ENCODE measurements at places on chromosomes 1 and 21. TPM values are rescaled to one million over a fixed set of nuclear protein-coding genes. Genes with fewer than 3 reads are reported as not detected.

GRCh38 chr1:158809862-158810261, 21.3 kb upstream of the MNDA start:
- no peak for DNase-seq
- peaks cover 9% of the 10 kb centered on the region for H3K27me3 ChIP-seq
- H3K4me3 ChIP-seq, result no peak overlapping the region
- H3K36me3 ChIP-seq, result no peaks in the 10 kb centered on the region

GRCh38 chr1:36728846-36729245, 246.1 kb upstream of the CSF3R start:
- H3K27me3 ChIP-seq, result peaks cover 14% of the 10 kb centered on the region
- no peak for DNase-seq
- H3K4me3 ChIP-seq, result no peak overlapping the region
- peaks cover 5% of the 10 kb centered on the region for H3K4me1 ChIP-seq
- no peaks in the 10 kb centered on the region for H3K36me3 ChIP-seq

GRCh38 chr1:81233591-81233990, 567.1 kb upstream of the ADGRL2 start:
- no peak for DNase-seq
- H3K4me3 ChIP-seq, result no peak overlapping the region
- H3K27me3 ChIP-seq, result no peaks in the 10 kb centered on the region
- no peaks in the 10 kb centered on the region for H3K36me3 ChIP-seq
- no peak overlapping the region for H3K27ac ChIP-seq

- no peak for DNase-seq
- H3K4me1 ChIP-seq, result peaks cover 58% of the 10 kb centered on the region
- no peak overlapping the region for H3K4me3 ChIP-seq
- H3K27ac ChIP-seq, result peak overlapping the region; percentile 98
- no peaks in the 10 kb centered on the region for H3K27me3 ChIP-seq
Observed at GRCh38 chr1:53411541-53412152, 47.6 kb upstream of the DMRTB1 start.

DNA sequence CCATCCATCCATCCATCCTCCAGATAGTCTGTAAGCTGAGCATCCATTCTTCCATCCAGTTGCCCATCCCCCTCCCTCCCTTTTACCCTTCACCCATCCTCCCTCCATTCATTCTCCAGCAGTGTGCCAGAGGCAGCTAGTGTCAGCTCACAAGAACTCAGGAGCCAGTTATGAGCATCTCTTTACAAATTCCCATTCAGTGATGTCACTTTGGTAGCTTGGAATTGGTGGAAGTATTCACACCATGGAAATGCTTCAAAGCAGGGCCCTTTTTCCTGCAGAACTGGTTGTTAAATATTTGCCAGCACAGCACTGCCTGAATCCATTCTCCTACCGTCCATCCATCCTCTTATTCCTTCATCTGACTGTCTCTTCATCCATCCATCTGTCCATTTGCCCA, 72.5 kb downstream of the ARHGEF10L start:
- no peak overlapping the region for H3K27ac ChIP-seq
- no peaks in the 10 kb centered on the region for H3K27me3 ChIP-seq
- no peaks in the 10 kb centered on the region for H3K36me3 ChIP-seq
- no peak overlapping the region for H3K4me3 ChIP-seq
- no peak for DNase-seq

- no peak overlapping the region for H3K27ac ChIP-seq
- H3K27me3 ChIP-seq, result no peaks in the 10 kb centered on the region
- no peak for DNase-seq
- no peaks in the 10 kb centered on the region for H3K4me1 ChIP-seq
- H3K4me3 ChIP-seq, result no peak overlapping the region
Observed at GRCh38 chr1:4775506-4775905, 121.1 kb downstream of the AJAP1 start.

- H3K4me1 ChIP-seq, result peaks cover 19% of the 10 kb centered on the region
- peaks cover 81% of the 10 kb centered on the region for H3K27me3 ChIP-seq
- DNase-seq, result no peak
- no peak overlapping the region for H3K27ac ChIP-seq
Observed at GRCh38 chr1:147072482-147073432, 99.5 kb downstream of the PRKAB2 start.

DNA sequence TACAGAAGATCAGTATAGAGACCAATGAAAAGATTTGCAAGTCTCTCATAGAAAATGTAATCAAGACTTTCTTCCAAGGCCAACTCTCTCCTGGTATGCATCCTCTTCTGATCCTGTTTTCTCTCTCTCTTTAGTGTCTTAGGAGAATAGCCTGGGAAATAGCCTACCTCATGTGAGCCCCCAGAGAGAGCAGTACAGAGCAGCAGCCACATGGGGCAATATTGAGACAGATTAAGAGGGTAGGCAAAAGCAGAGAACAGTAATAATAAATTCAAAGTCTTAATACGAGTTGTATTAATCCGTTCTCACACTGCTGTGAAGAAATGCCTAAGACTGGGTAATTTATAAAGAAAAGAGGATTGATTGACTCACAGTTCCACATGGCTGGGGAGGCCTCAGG, 61.4 kb downstream of the RNASEL start:
- H3K4me1 ChIP-seq, result no peaks in the 10 kb centered on the region
- H3K27ac ChIP-seq, result no peak overlapping the region
- no peaks in the 10 kb centered on the region for H3K36me3 ChIP-seq
- no peak overlapping the region for H3K4me3 ChIP-seq
- DNase-seq, result no peak

GRCh38 chr1:226973898-226974543, 33.9 kb downstream of the COQ8A start:
- no peak overlapping the region for H3K4me3 ChIP-seq
- DNase-seq, result no peak
- H3K27me3 ChIP-seq, result no peaks in the 10 kb centered on the region
- H3K36me3 ChIP-seq, result peaks cover 12% of the 10 kb centered on the region
- H3K4me1 ChIP-seq, result no peaks in the 10 kb centered on the region

GRCh38 chr21:38417726-38418125, 80.6 kb downstream of the ERG start:
- H3K4me3 ChIP-seq, result no peak overlapping the region
- H3K4me1 ChIP-seq, result no peaks in the 10 kb centered on the region
- DNase-seq, result no peak
- H3K36me3 ChIP-seq, result no peaks in the 10 kb centered on the region

DNA sequence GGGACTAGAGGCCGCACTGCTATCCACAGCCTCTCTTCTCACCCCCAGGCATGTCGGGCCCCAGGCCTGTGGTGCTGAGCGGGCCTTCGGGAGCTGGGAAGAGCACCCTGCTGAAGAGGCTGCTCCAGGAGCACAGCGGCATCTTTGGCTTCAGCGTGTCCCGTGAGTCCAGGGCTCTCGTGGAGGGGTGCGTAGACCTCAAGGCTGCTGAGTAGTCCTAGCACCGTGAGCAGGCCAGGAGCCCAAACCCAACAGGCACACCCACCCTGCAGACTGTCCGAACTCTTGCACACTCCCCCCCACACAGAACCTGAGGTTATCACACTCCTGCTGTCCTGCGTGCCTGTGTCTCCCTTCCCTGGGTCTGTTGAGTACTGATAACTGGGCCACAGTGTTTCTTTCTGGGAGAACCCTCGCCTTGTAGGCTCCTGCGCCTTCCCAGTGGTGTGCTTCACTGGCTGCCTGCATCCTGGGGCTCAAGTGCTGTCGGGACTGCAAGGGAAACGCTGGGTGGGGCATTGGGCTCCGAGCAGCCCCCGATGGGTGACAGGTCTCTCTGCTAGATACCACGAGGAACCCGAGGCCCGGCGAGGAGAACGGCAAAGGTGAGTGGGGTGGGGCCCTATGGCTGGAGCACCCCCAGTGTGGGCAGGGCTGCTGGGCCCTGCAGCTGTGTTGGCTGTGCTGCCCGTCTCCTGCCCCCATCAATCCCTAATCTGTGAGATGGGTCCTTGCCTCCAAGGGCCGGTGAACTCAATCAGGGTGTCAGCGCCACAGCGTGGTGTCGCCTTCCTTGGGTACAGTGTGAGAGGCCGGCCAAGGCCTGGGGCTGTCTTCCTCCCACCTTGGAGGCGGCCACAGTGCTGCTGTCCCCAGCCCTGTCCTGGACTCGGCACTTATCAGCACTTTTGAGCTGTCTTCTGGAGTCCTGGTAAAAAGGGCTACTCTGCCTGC, 4.0 kb upstream of the GJC2 start:
- peaks cover 21% of the 10 kb centered on the region for H3K36me3 ChIP-seq
- no peak overlapping the region for H3K4me3 ChIP-seq
- H3K27ac ChIP-seq, result no peak overlapping the region
- peaks cover 30% of the 10 kb centered on the region for H3K4me1 ChIP-seq
- no peaks in the 10 kb centered on the region for H3K27me3 ChIP-seq

GRCh38 chr21:24899138-24899537, 708.1 kb downstream of the MRPL39 start:
- H3K4me3 ChIP-seq, result no peak overlapping the region
- H3K27me3 ChIP-seq, result no peaks in the 10 kb centered on the region
- no peaks in the 10 kb centered on the region for H3K4me1 ChIP-seq
- H3K27ac ChIP-seq, result no peak overlapping the region
- no peak for DNase-seq

DNA sequence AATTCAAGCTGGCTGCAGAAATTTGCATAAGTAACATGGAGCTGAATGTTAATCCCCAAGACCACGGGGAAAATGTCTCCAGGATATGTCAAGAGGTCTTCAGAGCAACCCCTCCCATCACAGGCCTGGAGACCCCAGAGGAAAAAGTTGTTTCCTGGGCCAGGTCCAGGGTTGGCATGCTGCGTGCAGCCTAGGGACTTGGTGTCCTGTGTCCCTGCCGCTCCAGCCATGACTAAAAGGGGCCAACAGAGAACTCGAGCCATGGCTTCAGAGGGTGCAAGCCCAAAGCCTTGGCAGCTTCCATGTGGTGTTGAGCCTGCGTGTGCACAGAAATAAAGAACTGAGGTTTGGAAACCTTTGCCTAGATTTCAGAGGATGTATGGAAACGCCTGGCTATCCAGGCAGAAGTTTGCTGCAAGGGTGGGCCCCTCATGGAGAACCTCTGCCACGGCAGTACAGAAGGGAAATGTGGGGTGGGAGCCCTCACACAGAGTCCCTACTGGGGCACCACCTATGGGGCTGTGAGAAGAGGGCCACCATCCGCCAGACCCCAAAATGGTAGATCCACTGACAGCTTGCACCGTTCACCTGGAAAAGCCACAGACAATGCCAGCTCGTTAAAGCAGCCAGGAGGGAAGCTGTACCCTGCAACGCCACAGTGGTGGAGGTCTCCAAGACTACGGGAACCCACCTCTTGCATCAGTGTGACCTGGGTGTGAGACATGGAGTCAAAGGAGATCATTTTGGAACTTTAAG, 222.9 kb downstream of the COP1 start:
- no peak for DNase-seq
- H3K27ac ChIP-seq, result no peak overlapping the region
- no peaks in the 10 kb centered on the region for H3K27me3 ChIP-seq
- peaks cover 72% of the 10 kb centered on the region for H3K36me3 ChIP-seq
- H3K4me1 ChIP-seq, result no peaks in the 10 kb centered on the region

- H3K4me1 ChIP-seq, result peaks cover under 1% of the 10 kb centered on the region
- no peak overlapping the region for H3K27ac ChIP-seq
- DNase-seq, result no peak
- H3K27me3 ChIP-seq, result no peaks in the 10 kb centered on the region
- H3K36me3 ChIP-seq, result peaks cover 20% of the 10 kb centered on the region
Observed at GRCh38 chr1:174922121-174922520, 77.6 kb upstream of the CACYBP start.

- H3K27ac ChIP-seq, result no peak overlapping the region
- H3K4me3 ChIP-seq, result no peak overlapping the region
- H3K27me3 ChIP-seq, result no peaks in the 10 kb centered on the region
Observed at GRCh38 chr21:28256837-28257236, 735.8 kb downstream of the LTN1 start.

DNA sequence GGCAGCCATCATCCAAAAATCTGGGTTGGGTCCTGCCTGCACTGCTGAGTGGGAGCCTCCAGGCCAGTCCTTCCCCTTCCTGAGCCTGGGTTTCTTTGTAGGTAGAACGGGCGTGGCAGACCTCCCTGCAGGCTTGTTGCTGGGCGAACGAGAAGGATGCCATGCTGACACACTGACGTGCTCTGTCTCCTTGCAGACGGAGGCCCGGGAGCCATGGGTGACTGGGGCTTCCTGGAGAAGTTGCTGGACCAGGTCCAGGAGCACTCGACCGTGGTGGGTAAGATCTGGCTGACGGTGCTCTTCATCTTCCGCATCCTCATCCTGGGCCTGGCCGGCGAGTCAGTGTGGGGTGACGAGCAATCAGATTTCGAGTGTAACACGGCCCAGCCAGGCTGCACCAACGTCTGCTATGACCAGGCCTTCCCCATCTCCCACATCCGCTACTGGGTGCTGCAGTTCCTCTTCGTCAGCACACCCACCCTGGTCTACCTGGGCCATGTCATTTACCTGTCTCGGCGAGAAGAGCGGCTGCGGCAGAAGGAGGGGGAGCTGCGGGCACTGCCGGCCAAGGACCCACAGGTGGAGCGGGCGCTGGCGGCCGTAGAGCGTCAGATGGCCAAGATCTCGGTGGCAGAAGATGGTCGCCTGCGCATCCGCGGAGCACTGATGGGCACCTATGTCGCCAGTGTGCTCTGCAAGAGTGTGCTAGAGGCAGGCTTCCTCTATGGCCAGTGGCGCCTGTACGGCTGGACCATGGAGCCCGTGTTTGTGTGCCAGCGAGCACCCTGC, 1.4 kb downstream of the GJA4 start:
- H3K4me3 ChIP-seq, result no peak overlapping the region
- H3K27me3 ChIP-seq, result peaks cover 21% of the 10 kb centered on the region
- DNase-seq, result no peak
- no peaks in the 10 kb centered on the region for H3K36me3 ChIP-seq
- peaks cover 7% of the 10 kb centered on the region for H3K4me1 ChIP-seq
- H3K27ac ChIP-seq, result no peak overlapping the region

DNA sequence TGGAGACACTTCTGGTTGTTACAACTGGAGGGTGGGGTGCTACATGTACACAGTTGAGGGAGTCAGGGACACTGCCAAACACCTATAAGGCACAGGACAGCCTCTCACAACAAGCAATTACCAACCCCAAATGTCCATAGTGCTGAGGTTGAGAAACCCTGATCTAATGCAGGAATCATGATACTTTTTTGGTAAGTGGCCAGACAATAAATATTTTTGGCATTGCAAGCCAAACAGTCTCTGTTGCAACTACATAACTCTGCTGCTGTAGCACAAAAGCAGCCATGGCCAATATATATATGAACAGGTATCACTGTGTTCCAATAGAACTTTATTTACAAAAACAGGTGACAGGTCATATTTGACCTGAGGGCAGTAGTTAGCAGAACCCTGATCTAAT, 177.5 kb downstream of the ASTN1 start:
- H3K36me3 ChIP-seq, result no peaks in the 10 kb centered on the region
- no peak overlapping the region for H3K4me3 ChIP-seq
- DNase-seq, result no peak
- H3K4me1 ChIP-seq, result no peaks in the 10 kb centered on the region
- H3K27me3 ChIP-seq, result no peaks in the 10 kb centered on the region
- H3K27ac ChIP-seq, result no peak overlapping the region

GRCh38 chr1:219432191-219432606, 180.7 kb downstream of the ZC3H11B start:
- H3K27ac ChIP-seq, result no peak overlapping the region
- H3K4me1 ChIP-seq, result no peaks in the 10 kb centered on the region
- H3K4me3 ChIP-seq, result no peak overlapping the region
- no peaks in the 10 kb centered on the region for H3K36me3 ChIP-seq
- DNase-seq, result no peak
- H3K27me3 ChIP-seq, result peaks cover 2% of the 10 kb centered on the region

The HSPA6 gene
- 0.47 TPM for total RNA-seq

The KAZN gene
- 0.12 TPM for total RNA-seq

The EPS8L3 gene
- not detected for total RNA-seq

The MPZ gene
- 3.9 TPM for total RNA-seq

The ASPM gene
- total RNA-seq, result 91.3 TPM

The TBX15 gene
- not detected for total RNA-seq
